ENCODE measurements at places on chromosomes 6 and 20.

DNA sequence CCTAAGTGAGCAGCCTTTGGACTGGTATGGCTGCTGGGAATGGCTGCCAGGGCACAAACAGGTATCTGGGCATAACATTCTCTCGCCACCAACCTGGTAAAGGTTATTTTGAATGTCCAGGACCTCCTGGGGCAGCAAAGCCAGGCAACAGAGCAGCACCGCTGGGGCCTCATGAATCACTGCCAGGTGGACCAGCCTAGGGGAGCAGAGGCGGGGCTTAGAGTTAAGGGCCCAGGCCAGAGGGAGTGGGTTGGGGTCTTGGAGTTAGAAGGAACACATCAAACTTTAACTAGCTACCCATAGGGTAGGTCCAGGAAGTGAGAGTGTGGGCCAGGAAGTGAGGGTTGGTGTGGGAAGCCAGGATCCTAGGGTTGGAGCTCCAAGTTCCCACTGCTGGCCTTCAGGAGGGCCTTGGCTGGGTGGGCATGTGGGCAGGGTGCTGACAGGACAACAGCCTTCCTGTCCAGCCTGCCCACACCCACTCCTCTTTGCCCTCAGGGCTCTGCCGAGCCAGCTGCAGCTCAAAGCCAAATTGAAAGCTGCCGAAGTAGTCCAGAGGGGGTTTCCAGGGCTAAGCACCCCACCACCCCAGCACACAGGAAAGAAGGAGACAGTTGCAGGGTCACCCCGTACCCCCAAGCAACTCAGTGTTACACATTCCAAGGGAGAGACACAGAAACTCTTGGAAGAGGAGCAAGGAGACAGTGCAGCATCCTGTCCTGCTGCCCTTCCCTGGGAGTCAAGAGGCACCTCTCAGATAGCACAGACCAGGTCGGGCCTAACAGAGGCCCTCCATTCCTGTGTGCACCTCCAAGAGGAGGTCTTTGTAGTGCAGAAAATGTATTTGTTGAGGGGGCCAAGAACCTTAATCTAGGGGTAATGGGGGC is 2.6 kb downstream of the NFKBIE start:
- no peak for DNase-seq

DNA sequence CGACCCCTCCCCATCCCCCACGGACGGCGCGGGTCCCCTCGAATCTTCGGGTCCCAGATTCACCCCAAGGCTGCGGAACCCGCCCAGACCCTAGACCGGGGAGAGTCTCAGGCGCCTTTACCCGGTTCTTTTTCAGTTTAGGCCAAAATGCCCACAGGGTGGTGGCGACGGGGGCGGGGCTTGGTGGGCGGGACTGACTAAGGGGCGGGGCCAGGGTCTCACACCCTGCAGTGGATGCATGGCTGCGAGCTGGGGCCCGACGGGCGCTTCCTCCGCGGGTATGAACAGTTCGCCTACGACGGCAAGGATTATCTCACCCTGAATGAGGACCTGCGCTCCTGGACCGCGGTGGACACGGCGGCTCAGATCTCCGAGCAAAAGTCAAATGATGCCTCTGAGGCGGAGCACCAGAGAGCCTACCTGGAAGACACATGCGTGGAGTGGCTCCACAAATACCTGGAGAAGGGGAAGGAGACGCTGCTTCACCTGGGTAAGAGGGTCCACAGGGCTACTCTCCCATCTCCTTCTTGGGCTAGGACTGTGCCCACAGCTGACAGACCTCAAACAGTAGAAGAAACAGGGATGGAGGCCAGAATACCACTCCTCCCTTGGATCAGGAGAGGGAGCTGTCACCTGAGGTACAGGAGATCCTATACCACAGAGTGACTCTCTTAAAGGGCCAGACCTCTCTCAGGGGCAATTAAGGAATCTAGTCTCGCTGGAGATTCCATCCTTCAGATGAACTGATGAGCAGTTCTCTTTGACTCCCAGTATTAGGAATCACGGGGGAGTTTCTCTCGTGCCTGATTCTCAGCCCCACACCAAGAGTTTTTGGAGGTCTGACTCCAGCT is 942 bp downstream of the HLA-E start:
- DNase-seq = peak; percentile 83

- DNase-seq = no peak
Measured at GRCh38 chr20:47544852-47545251, 43.2 kb downstream of the NCOA3 start.

- no peak for DNase-seq
Measured at GRCh38 chr20:31542201-31542842, 28.1 kb downstream of the HM13 start.

GRCh38 chr6:147999001-147999540 is 343.6 kb upstream of the SASH1 start:
- no peak for DNase-seq

DNA sequence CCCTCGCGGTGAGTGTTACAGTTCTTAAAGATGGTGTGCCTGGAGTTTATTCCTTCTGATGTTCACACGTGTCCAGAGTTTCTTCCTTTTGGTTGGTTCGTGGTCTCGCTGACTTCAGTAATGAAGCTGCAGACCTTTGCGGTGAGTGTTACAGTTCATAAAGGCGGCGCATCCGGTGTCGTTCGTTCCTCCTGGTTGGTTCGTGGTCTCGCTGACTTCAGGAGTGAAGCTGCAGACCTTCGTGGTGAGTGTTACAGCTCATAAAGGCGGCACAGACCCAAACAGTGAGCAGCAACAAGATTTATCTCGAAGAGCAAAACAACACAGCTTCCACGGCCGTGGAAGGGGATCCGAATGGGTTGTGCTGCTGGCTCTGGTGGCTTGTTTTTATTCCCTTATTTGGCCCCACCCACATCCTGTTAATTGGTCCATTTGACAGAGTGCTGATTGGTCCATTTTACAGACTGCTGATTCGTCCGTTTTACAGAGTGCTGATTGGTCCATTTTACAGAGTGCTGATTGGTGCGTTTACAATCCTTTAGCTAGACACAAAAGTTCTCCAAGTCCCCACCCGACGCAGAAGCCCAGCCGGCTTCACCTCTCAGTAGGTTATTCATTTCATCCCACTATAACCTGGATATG is 48.2 kb upstream of the ARG1 start:
- DNase-seq = no peak
